ENCODE measurements at places on chromosomes 4 and X.

GRCh38 chr4:120881846-120882245, 40.7 kb downstream of the PRDM5 start:
- DNase-seq, result no peak

- no peak for DNase-seq
Observed at GRCh38 chr4:41362621-41363383, 106.1 kb downstream of the UCHL1 start.

DNA sequence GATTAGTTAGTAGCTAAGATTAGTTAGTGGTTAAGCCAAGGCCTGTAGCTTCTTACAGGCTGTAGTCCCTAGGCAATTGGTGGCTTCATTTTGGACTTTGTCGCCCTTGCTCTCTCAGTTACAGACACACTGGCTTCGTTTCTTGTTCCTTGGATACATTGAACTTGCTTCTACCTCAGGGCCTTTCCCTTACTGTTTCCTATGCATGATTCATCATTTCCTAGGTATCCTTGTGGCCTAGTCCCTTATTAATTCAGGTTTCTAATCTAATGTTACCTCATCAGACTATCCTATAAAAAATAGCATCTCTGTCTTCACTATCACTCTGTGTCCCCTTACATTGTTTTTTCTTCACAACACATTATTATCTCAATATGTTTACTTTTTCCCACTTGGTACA, 45.5 kb upstream of the LCORL start:
- no peak for DNase-seq

- no peak for DNase-seq
Observed at GRCh38 chr4:11900359-11900758, 471.7 kb upstream of the HS3ST1 start.

- no peak for DNase-seq
Observed at GRCh38 chr4:1368421-1369090, 21.5 kb downstream of the UVSSA start.

DNA sequence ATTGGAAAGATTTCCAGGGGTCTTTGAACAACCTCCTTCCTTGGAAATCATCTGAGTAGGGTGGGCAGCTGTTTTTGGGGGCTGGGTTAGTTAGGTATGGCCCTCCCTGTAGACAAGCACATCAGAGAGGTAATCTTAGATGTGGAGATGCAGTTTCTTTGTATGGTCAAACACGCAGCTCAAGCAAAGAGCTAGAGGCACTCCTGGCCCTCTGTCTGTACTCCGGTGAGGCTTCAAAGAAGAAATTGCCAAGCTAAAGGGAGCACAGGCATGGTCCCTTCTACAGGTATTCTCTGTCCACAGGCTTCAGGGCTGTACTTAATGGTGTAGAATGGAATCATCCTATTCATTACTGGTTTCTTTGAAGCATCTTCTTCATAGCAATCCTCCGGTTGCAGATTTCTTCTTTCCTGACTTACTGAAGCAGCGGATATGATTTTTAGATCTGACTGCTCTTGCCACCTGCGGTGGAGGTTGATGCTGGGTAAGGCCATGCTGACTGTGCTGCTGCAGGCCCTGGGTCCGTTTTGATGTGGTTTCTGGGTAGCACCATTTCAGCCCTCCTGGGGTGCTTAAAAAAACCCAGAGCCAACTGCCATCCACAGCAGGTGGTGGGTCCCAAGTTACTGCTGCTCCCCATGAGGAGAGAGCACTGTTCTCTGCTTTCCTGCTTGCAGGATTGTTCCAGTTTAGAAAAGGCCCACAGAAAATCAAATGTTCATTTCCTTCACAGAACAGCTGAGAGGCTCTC, 318.9 kb upstream of the GATB start:
- DNase-seq, result no peak

GRCh38 chrX:49247346-49247745, 12.1 kb downstream of the CCDC22 start:
- DNase-seq, result no peak

DNA sequence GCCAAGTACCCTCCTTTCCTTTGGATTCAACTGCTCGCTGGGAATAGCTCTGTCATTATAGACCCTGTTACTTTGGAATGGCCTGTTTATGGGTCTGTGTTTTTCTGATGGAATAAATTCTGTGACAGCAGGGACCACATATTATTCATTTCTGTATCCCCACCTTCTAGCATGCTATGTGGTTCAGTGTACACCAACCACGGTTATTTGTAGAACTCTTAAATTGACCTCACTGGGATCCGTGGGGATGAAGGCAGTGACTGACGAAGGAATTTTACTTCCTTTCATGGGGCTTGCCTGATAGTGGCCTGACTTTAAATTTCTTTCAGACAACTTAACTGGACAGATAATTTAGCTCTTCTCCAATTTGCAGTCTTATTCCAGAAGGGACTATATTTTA, 343.2 kb downstream of the SPRY1 start:
- DNase-seq, result no peak

- no peak for DNase-seq
Observed at GRCh38 chr4:184392748-184393559, 81.4 kb downstream of the IRF2 start.

GRCh38 chrX:3227526-3227925, 118.9 kb downstream of the MXRA5 start:
- DNase-seq, result no peak

DNA sequence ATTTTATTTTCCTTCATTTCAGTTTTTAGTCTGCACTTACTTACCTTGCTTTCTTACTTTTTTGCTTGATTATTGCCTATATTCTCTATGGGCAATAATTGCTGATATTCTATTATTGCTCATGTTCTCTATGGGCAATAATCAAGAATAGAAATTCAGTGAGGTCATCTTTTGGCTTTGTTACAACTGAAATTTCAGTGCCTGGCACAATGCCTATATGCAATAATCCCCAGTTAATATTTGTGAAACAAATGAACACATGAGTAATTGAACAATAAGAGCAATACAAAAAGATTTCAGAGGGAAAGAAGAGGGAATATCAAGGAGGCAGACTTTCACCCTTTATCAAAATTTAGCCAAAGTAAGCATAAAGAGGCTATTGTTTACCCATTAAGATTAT, 48.6 kb upstream of the ARSJ start:
- DNase-seq, result no peak

DNA sequence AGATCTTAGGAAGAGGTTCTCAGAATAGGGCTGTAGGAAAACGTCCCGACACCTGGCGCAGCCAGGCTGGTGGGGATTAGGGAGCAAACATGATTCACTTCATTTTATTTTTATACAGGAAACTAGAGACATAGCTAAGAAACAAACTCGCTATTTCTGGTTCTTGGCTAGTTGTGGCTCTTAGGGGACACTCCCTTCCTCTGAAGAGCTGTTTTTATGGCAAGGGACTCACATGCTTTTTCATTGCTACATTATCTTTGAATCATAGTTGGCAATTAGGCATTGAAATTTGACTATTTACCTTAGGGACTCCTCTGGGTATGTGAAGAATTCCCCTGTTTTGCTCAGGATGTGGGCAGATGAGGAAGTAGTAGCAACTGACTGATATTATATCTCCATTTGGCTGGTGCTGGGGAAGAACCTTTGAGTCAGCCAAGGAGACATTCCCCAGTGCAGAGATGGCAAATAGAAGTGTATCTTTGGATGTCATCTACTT, 174.5 kb downstream of the SMIM20 start:
- DNase-seq, result no peak

DNA sequence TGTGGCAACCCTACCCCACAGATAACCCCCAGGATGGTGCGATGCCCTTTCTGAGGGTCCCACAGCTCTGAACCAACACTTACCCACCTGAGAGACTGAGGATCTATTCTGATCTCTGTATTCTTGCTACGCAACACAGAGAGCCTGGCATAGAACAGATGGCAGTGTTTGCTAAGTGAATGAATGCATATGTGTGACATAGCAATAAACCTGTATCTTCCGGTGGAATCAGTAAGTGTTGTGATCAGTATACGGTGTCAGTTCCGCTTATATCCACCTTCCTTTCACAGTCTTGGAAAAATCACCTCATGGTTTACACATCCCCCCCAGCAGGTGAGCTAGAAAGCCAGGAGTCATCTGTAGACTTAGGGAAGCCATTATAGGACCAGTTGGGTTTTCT, 5.9 kb upstream of the HSD17B10 start:
- DNase-seq, result no peak

DNA sequence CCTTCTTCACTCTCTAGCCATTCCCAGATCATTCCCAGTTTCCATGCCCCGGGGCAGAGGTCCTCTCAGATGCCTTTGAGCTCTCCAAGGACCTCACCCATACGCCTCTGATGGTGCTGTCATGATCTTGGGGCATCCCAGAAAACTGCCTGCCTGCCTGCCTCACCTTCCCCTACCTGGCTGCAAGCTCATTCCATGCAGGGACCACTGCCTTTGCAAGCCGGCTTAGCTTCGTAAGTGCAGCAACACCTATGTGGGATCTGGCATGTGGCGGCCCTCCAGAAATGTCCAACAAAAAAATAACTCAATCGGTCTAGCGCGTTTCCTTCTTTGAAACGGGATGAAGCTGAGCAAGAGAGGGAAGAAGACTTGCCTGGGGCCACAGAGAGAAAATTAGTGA, 53.0 kb downstream of the C4orf50 start:
- peak; percentile 33 for DNase-seq

DNA sequence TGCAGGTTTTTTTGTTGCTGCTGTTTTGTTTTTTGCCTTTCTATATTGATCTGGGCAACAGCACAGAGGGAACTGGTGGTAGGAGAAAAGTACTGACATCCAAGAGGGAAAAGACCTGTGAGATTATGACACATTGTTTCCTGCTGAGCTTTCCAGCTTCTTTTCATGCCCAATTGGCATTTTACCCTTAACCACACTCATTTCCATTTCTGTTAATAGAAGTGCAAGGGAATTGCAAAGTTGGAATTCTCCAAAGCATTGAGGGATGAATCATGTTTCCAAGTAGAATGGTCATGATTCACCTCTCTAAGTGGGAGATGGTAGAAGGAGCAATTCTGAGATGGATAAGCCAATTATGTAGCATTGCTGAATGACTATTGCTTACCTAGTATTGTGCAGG, 161.5 kb downstream of the PPARGC1A start:
- no peak for DNase-seq

- DNase-seq, result no peak
Observed at GRCh38 chr4:147773261-147774184, 41.6 kb downstream of the ARHGAP10 start.

DNA sequence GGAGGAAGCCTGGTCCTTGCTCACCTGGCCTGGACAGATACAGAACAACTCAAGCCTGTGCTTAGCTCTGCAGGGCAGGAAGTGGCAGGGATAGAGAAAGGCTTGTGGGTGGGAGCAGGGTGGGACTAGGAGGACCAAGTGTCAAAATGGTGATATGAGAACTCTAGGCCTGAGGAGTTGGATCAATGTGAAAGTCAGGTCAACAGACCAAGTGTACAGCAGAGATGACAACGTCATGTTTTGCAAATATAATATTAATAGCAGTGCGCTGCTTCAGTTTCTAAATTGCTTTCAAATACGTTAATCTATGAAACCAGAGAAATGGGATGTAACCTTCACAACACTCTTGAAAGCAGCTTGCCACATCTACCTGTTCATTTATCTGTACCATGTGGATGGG, 114.2 kb upstream of the MAP3K15 start:
- no peak for DNase-seq

DNA sequence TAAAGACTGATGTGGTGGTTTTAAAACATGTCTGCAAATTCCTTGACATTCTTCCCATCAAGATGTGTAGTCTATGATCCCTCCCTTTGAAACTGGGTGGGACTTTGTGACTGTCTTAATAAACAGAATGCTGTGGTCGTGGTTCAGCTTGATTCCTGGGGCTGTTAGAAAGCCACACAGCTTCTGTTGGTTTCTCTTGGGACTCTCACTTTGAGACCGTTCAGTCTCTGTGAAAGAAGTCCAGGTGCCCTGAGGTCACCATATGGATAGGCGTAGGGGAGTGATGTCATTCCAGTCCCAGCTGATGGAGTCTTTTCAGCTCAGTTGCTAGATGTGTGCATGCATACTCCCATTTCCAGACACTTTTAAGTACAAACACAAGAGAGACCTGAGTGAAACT, 216.6 kb downstream of the KDR start:
- DNase-seq, result no peak

DNA sequence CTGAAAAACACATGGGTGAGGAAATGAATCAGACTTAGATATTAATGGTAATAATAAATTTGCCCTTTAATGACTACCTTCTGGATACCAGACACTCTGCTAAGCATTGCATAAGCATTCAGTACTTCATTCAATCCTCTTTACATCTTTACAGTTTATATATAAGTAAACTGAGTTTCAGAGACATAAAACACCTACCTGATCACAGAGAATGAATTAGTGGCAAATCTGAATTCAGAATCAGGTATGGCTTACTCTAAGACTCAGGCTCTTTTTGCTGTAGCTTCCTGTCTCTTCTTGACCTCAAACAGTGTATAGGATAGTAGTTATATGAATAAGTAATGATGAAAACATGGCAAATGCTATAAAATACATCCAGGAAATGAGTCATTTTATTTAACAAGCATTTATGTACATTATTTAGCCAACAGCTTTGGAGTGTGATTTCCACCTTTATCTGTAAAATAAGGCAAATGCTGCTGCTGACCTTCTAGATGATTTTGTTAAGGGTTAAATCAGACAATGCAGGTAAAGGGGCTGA, 83.9 kb downstream of the VEGFC start:
- no peak for DNase-seq

- no peak for DNase-seq
Observed at GRCh38 chr4:48340276-48340964, 909 bp upstream of the SLAIN2 start.

GRCh38 chr4:81505004-81505598, 33.4 kb upstream of the RASGEF1B start:
- DNase-seq, result no peak

DNA sequence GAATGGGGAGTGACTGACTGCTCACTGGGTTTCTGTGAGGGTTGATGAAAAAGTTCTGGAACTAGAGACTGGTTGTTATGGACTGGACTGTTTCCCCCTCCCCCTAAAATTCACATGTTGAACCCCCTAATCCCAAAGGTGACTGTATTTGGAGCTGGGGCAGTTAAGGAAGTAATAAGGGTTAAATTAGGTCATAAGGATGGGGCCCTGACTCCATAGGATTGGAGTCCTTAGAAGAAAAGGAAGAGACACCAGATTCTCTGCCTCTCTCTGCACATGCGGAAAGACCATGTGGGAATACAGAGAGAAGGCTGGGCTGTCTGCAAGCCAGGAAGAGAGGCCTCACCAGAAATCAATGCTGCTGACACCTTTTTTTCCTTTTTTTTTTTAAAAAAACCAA, 38.2 kb downstream of the ZBTB49 start:
- DNase-seq, result no peak

DNA sequence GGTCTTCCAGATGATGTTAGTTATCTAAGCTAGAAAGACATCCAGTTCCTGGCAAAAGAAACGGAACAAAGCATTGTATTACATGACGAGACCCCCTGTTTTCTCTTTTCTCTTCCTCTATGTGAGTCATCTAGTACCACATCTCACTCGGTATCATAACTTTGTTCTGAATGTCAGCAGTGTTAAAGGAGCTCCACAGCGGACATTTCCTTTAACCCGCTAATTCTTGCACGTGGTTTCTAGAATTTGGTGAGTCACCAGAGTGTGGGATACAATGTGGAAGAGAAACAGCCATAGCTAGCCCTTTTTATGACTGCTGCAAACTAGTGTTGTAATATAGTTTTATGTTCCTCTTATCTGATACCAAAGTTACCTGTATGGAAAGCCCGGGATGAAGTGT, 243.7 kb downstream of the TENM3 start:
- DNase-seq, result no peak

- DNase-seq, result no peak
Observed at GRCh38 chrX:154431341-154431740, 2.9 kb downstream of the ATP6AP1 start.
